ENCODE measurements at places on chromosomes 7 and 10.
A peak's percentile ranks its signal among the peaks of the same experiment; 100 is the strongest.

- DNase-seq, result no peak
Observed at GRCh38 chr10:111974325-111974724, 209.2 kb downstream of the GPAM start.

DNA sequence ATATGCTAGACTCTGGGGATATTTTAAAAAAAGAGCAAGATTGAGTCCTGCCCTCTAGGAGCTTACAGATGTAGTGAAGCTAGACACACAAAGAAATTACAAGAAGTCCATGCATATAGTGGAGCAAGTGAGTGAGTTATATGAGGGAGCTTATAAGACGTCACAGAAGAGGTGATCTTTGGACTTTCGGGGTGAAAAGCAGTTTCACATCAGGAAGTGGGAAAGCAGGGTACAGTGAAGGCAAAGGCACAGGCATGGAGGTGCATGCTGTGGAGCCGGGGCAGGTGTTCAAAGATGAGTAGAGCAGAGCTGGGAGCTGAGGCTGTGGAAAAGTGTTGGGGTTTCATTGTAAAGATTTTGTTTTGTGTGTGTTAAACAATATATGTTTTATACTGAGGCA lies 38.5 kb upstream of the EXOC6 start:
- DNase-seq, result no peak

DNA sequence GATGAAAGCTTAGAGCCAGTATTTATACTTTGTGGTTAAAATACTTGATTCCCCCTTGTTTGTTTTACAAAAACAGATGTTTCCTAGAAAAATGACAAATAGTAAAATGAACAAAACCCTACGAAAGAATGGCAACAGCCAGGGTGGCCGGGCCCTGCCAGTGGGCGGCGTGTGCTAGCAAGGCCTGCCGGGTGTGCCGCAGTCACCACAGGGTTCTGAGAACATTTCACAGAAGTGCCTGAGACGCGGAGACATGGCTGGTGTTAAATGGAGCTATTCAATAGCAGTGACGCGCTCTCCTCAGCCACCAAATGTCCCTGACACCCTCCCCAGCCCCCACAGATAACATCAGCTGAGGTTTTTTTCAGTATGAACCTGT lies 14.5 kb downstream of the GPR146 start:
- DNase-seq, result no peak

GRCh38 chr7:123650595-123650994 lies 5.1 kb upstream of the LMOD2 start:
- no peak for DNase-seq

- DNase-seq, result no peak
Observed at GRCh38 chr10:59895629-59896116, 10.7 kb downstream of the CCDC6 start.

GRCh38 chr10:85936161-85936560 lies 430.4 kb downstream of the GRID1 start:
- no peak for DNase-seq

DNA sequence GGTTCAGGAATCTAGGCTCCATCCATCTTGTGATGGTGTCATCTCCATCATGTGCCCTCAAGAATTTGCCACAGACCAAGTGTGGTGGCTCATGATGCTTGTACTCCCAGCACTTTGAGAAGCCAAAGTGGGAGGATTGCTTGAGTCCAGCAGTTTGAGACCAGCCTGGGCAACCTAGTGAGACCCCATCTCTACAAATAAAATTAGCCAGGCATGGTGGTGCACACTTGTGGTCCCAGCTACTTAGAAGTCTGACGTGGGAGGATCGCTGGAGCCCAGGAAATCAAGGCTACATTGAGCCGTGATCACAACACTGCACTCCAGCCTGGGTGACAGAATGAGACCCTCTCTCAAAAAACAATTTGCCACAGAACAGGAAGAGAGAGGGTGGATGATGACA lies 53.0 kb upstream of the SEPHS1 start:
- no peak for DNase-seq

DNA sequence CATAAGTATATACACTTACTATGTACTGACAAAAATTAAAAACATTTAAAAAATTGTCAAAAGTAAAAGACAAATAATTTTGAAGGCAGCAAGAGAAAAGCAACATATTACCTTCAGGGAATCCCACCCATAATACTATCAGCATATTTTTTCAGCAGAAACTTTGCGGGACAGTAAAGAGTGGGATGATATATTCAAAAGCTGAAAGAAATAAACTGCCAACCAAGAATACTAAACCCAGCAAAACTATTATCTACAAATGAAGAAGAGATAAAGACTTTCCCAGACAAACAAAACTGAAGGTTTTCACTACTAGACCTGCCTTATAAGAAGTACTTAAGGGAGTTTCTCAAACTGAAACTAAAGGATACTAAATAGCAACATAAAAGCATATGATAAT lies 257.9 kb downstream of the TCF7L2 start:
- no peak for DNase-seq

DNA sequence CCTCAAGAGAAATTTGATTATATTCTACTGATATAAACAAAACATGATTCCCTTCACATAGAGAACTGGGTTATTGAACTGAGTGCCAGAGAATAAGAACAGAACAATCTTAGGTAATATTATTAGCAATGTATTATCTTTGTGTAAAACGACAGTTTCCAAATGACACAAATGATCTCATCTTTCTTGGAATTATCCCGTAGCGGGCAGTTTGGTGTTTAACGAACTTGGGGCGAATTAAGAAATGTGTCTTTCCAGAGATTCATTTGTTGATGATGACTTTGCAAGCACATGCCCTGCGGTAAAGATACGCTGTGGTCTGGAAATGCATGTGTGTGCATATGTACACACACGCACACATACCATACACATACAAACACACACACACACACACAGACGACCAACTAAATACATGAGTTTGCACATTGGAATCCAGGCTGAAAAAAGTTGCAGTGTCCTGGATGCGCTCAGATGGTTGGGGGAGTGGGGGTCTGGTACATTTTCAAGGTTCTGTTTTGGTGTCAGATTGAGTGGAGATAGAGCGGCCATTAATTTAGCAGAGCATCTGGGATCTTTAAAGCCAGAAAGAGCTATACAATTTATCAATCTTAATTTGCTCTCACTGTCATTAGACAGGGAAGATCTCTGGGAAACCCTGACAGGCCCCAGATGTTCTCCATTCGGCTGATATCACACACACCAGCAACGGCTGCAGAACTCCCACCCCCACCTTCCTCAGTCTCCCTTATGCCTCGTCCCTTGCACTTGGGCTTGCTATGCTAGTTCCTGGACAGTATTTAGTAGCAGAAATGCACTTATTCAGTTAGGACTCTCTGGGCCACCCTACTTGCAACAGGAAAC lies 112.4 kb upstream of the FAM171A1 start:
- DNase-seq, result no peak

DNA sequence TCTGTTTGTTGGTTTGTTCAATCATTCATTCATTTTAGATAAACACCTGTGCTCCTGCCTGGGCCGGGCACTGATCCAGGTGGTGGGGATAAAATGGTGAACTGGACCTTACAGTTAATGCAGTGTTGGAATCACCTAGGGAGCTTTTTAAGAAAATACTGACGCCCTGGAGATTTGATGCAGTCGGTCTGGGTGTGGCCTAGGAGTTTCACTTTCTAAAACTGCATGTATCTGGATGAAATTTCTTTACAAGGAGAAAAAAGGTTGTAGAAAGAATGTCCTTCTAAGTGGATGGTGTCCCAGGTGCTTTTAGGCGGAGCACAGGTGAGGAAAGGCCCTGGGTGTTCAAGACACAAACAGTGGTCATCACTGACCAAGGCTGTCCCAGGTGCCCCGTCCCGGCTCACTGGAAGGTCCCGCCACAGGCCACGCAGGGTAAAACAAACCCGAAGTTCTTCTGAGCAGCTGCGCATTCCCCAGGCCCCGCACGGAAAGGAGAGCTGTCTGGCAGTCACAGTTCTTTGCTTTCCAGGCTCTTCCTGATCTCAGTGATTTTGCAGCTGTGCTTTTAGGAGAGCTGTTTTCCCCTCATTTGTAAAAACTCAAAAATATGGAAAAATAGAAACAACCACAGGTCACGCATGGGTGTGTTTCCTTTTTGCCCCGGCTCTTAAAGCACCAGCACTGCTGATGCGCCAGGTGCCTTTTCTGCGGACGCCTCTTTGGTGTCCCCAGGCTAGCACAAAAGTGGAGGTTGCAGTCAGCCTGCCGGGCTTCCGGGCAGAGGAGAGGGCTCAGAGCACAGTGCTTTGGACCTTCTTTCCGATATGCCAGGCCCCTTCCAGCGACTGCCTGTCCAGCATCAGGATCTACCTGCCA lies 161.9 kb downstream of the GRK5 start:
- DNase-seq, result no peak

- DNase-seq, result no peak
Observed at GRCh38 chr10:13973742-13974141, 357.0 kb downstream of the FRMD4A start.

DNA sequence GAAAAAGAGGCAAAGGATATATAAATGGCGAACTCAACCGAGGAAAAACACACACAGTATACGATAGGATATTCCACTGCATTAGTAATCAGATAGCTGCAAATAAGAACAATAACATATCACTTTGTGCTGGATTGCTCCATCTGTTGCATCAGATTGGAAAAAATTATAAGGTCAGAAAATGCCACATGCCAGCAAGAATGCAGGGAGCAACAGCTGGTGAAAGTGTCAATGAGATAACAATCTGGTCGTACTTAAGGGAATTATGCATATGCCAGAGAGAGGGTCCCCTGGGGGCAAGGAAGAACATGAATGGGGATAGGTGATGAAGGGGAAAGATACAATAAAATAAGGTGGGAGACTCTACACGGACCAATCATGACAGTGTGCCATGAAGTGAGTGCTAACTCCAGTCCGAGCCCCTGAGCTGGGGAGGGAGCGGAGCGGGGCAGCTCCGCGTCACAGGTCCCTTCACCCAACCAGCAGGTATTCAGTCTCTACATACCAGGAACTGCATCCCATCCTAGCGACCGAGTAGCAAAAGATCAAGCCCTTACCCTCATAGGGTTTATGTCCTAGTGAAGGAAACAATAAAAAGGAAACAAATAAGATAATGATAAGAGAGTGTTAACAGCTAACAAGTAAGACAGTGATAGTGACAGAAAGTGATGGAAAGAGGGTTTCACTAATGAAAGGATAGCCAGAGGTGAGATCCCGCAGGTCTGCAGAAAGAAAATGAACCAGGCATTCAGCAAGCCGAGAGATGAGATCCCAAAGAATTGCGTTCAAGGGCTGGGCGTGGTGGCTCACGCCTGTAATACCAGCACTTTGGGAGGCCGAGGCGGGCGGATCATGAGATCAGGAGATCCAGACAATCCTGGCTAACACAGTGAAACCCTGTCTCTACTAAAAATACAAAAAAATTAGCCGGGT lies 9.4 kb downstream of the MPP7 start:
- no peak for DNase-seq

DNA sequence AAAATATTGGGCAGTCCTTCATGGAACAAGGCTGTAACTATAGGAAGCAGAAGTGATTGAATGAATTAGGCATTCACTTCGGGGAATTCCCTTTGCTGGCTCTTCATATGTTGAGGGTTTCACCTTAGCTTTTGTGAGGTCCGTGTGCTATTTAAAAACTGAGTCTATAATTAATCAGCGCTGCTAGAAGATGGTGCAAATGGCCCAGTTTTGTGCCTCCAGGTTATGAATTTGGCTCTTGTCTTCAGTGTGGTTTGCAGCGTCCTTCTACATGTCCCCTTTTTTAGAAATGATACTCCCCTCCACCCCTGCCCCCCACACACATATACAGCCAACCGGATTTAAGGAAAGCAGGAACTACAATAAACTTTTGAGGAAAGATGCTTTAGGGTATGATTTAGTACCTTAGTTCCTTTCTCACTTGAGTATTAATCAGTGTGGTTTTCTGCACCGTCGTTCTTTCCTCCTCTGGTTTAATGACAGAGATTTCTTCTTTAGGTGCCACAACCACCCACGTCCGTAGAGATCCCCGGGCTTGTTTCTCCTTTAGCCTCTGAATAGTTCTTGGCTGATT lies 110.6 kb upstream of the SAMD8 start:
- no peak for DNase-seq

GRCh38 chr10:13765641-13766341 lies 179.0 kb downstream of the PRPF18 start:
- peak; percentile 5 for DNase-seq

GRCh38 chr10:66917104-66917503 lies 8.7 kb upstream of the LRRTM3 start:
- no peak for DNase-seq

- no peak for DNase-seq
Observed at GRCh38 chr7:158572000-158572828, 15.4 kb downstream of the PTPRN2 start.

DNA sequence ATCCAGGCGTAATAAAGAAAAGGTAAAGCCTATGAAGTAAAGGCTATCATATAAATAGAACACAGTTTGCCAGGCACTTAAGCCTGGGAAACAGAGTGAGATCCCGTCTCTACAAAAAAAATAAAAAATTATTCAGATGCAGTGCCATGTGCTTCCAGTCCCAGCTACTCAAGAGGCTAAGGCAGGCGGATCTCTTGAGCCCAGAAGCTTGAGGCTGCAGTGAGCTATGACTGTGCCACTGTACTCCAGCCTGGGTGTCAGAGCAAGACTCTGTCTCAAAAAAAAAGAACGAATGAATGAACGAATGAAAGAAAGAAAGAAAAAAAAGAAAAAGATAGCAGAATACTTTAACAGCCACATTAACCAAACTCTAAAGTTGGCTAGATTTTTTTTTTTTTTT lies 67.2 kb upstream of the MRLN start:
- DNase-seq, result no peak

- DNase-seq, result no peak
Observed at GRCh38 chr7:78172267-78172757, 373.7 kb downstream of the PHTF2 start.

DNA sequence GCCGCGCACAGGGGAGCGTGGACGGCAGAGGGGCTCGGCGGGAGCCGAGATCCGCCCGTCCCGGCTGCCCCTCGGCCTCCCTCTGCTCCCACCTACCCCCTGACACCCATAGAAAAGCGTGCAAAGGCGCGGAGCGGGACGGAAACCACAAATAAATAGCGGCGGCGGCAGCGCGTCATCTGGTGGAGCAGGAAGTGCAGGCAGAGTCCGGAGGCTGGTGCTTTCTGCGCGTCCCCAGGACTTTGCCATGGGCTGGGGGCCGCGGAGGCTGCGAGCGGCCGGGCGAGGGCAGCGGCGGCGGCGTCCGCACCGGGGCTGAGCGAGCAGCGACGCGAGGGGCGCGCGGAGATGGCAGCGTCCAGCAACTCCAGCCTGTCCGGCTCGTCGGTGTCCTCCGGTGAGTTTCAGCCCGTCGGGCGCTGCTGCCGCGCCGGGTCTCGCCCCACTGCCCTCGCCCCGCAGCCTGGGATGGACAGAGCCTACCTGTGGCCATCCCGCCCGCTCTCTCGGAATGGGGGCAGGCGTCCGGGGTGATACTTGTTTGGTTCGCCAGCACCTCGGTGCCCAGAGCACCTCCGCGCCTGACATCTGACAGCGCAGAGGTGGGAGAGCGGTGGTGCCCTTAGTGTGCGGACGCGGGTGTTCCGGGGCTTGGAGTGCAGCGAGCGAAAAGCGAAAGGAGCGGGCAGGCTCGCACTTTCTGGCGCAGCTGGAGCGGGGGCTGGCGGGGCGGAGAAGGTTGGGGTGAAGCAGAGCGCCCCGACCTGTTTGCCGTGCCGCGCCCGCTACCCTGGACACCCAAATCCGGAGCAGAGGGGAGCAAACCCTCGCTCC lies at the start of gene CHN2:
CHN2 (plus strand) TSS at position 182 of the 834 bp plus-strand sequence.
- peak; percentile 80 for DNase-seq
